ENCODE measurements at places on chromosomes 7 and 10. TPM values are rescaled to one million over a fixed set of nuclear protein-coding genes. Genes with fewer than 3 reads are reported as not detected.

RNF32 gene
- total RNA-seq, result 0.30 TPM

PON1 gene
- total RNA-seq, result not detected

ZDHHC6 gene
- total RNA-seq, result 19.5 TPM

CPN1 gene
- not detected for total RNA-seq

DYDC2 gene
- total RNA-seq, result not detected

WNT16 gene
- total RNA-seq, result not detected

OLAH gene
- 0.35 TPM for total RNA-seq

CARD11 gene
- 0.41 TPM for total RNA-seq

PLEKHS1 gene
- total RNA-seq, result not detected

HMX2 gene
- not detected for total RNA-seq

NPTX2 gene
- total RNA-seq, result 3.1 TPM

ASB10 gene
- total RNA-seq, result 41.4 TPM

Data from Right ventricle myocardium inferior (tissue), 1 donor.